ENCODE measurements at places on chromosomes 11 and 22.

DNA sequence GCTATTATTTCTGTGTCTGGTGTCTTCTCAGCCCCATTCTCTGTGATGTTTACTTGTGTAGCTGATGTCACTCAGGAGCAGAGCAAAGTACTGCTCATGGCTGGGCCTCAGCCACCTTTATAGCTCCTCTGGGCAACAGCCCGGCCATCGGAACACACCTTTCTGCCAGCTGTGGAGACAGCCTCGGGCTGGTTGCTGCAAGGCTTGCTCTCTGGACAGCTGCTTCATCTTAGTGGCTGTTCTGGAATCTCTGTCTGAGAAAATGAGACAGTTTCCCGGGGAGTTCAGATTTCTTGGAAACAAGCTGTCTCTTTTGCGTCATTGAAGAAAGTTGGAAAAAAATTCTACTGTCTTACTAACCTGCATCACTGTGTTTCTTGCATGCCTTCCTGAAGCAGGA lies 20.0 kb downstream of the THY1 start:
- DNase-seq = no peak

DNA sequence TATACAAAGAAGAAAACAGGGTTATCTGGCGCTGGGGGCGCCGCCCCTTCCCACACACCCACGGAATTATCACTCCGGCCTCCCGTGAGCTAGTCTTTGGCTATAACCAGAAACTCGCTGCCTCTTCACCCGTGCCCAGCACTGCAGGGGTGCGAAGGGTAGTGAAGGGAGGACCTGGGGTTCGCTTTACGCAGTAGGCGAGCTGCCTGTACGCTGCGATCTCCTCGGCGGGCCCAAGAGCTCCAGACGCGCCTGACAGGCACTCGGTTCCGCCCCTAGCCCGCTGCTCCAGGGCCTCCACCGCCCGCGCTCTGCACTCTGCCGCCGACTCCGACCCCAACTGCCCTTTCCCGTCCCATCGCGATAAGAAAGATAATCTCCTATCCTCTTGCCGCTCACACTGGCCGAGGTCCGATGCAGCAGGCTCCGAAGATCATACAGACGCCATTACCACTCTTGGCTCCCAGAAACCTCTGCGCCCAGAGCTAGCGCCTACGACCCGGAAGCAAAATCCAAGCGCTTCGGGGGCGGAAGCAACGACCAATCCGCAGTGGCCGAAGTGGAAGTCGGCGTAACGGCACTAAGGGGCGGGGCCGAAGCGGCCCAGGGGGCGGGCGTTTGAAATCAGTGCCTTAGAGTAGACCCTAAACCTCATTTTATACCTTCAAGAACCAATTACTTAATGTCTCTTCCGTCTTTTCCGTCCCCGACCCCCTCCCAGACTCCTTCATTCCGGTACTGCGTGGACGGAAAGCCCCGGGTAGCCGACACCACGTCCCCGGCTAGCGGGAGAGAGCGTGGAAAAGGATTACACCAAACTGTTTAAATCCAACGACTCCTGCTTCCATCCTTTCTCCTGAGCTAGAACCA lies at the start of the genes CWC15 and KDM4D:
CWC15 (minus strand) TSS at position 458 of the 870 bp plus-strand sequence. CDS start 1,371 bp downstream, outside the sequence.
KDM4D (plus strand) TSS at position 611 of the 870 bp plus-strand sequence. CDS start 23,664 bp downstream, outside the sequence.
- DNase-seq = peak; percentile 84

DNA sequence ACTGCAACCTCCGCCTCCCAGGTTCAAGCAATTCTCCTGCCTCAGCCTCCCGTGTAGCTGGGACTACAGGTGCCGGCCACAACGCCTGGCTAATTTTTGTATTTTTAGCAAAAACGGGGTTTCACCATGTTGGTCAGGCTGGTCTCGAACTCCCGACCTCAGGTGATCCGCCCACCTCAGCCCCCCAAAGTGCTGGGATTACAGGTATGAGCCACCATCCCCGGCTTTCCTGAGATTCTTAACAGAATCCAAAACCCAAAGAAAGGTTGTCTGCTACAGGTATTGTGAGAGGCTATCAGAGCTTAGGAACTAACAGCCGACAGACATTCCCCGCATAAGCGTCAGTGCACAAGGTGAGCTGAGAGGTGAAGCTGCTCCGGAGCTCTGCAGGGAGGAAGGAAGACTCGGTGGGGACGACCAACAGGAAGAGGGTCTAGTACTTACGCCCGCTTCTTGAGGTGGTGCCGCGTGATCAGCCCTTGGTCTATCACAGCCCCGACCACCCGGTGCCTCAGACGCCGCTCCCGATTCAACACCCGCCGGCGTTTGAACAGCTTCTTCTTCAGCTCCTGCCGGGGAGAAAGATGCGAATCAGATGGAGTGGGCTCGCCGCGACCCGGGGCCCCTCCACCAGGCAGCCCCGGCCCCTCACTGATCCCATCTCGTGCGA lies 470 bp downstream of the C11orf98 start:
- no peak for DNase-seq

GRCh38 chr11:40647295-40647694 lies 812.2 kb downstream of the LRRC4C start:
- DNase-seq = no peak

GRCh38 chr11:110162216-110162615 lies 69.0 kb downstream of the ZC3H12C start:
- DNase-seq = no peak

- DNase-seq = peak; percentile 20
Observed at GRCh38 chr11:19739872-19740271, 27.2 kb downstream of the NAV2 start.

- DNase-seq = no peak
Observed at GRCh38 chr22:50481440-50482106, at the start of gene ADM2. TSS of gene ADM2 (plus strand) at chr22:50481543. CDS start at chr22:50481848, 305 bp downstream.

DNA sequence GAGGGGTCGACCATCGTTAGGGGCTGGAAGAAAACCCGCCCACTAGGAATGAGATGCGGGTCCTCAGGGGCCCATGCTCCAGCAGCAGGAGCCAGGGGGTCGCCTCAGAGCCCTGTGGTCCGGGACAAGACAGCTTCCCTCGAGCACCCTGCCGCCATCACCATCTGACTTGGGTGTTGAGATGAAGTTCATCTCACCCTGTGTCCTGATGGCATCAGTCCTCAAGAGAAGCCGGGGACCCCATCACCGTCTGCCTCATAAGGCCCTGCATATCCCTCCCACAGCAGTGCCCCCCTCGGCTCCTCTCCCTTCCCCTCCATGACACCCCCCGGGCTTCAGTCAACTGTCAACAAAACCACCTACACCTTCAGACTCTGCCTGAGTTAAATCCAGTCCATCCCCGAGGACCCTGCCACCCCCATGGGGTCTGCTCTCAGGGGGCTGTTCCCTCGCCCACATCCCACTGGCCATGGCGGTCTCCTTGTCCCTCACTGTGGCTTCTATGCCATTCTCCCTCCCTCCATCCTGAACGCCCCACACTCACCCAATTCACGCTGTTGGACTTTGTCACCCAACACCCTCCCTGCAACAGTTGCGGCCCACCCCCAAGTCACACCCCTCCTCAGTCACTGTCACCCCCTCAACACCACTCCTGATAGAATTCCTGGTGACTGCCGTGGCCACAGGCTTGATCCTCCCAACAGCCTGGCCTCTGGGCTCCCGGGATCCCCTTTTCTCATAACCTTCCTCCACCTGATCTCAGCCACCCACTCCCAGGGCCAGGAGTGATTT lies 87.7 kb upstream of the RTL6 start:
- DNase-seq = no peak

DNA sequence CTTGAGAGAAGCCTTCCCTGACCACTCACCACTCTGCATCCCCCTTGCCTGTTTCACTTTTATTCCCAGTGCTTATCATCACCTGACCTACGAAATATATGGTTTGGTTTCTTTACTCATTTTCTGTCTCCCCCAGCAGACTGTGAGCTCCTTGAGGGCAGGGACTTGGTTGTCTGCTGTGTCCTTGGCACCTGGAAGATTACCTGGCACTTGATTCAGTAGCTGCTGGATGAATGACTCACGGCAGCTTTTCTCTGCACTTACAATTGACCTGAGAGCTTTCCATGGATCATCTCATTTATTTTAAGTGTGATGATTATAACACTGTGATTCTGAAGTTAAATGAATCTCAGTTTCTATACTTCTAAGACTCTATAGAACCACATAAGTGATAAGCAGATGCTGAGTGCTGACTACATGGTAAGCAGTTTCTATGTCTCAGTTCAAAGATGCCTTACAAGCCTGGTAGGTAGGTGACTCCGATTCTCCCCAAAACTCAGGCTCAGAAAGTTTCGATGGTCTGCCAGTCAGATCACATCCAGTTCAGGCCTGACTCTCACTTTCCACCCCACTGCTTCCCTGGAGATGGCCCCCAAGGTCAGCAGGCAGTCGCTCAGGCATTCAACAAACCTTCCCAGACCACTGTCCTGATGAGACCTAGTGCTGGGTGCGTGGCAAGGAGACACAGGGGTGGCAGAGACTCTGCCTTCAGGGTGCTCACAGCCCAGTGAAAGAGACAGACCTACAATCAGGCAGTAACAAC lies 11.6 kb downstream of the IL2RB start:
- DNase-seq = no peak

DNA sequence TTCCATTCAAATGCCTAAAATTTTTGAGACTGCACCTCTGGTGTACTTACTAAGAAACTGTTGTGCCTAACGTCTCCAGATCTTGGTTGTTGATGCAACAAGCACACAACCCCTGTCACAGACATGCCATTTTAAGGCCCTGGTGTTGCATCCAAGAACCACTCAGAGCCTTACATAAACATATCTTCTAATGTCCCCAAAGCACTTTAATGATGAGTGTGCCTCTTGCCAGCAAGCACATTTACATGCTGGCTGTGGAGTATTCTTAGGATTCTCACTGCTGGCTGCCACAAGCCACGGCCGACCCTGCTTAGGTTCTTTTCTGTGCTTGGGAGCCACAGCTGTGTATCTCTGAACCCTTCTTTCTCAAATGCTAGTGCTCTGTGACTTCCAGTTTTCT lies 201.4 kb downstream of the ADAMTS15 start:
- DNase-seq = no peak

DNA sequence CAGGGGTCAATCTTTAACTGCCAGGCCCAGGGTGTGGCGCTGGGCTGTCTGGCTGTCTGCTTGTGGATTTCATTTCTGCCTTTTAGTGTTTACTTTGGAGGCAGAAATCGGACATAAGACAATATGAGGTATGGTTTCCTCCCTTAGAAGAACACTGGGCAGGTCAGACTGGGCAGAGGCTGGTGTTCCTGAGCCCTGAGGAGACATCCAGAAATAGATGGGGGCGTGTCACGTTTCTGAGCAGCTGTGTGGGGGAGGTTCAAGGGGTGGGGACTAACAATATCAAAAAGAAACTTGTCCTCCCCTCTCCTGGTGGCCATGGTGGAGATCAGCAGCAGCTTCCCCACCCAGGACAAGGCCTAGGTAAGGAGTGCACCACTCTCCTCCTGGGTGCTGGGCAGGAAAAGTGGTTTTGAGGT lies at the start of gene ART1:
ART1 (plus strand) TSS at position 312 of the 419 bp plus-strand sequence. CDS start 14,086 bp downstream, outside the sequence.
- DNase-seq = no peak

GRCh38 chr22:47498969-47499495 lies 736.6 kb downstream of the TBC1D22A start:
- DNase-seq = no peak

GRCh38 chr11:128205796-128206195 lies 381.6 kb downstream of the ETS1 start:
- DNase-seq = no peak

DNA sequence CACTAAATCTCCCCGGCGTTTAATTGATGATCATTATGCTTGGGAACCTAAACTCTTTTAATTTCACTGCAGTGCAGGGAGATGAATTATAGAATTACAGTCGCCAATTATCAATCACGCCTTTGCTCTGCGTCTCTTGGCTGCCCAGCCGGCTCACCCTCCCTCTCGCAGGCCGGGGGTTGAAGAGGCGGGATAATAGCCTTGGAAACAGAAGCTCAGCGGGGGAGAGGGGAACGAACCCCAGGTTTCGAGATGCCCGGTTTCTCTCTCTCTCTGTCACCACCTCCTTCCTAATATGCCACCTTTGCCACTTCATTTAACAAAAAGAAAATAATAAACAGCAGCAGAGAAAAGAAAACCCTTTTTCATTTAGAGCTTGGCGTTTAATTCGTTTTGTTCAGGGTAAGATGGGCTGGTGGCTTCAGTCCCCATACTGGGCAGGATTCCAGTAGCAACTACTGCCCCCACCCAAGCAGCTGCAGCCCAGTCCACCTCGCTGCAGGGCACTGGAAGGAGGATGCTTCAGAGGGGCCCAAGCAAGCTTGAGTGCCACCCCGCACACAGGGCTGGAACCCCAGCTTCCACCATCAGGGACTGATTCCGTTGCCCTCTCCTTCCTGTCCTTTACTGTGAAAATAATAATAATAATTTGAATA lies 271.7 kb downstream of the BUD13 start:
- no peak for DNase-seq

DNA sequence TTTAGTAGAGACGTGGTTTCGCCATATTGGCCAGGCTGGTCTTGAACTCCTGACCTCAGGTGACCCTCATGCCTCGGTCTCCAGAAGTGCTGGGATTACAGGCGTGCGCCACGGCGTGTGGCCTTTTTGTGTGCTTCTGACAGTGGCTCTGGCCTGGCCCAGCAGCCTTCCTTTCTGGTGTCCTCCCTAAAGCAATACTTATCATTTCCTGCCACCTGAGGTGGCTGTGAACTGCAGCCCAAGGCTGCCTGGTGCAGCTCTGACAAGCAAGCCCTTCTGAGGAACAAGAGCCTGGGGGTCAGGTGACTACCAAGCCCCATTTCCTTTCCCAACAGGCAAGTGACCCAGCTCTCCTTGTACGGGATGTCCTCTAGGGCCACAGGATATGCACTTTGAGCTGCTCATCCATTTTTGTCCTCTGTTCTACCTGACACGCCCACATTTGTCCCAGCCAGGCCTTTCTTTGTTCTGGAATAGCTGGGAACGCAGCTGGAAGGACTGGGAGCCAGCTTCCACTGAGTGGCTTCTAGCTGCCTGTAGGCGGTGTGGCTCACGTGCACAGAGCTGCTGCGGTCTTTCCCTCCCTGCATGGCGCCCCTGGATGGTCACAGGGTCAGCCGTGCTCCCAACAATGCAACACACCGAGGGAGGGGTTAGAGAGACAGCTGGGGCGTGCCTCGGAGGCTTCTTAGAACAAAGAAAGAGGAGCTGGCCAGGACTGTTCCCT lies 12.3 kb upstream of the BID start:
- DNase-seq = no peak

DNA sequence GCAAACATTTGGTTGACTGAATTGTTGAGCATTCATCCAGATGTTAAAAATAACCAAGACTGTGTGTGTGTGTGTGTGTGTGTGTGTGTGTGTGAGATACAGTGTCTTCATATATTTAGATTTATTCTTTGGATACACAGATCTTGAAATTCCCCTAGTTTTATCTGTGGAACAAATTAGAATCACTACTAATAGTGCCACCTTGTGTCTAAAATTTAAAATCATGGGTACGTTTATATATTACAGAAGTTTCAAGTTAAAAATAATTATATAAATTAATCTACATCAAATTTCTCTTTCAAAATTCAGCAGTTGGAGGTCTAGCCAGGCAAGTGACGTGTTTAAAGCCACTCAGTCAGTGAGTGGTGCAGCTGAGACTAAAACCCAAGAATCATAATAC lies 1566.2 kb upstream of the TENM4 start:
- DNase-seq = no peak

GRCh38 chr11:45386972-45387371 lies 100.8 kb upstream of the SYT13 start:
- DNase-seq = no peak

All from NT2/D1 (cell line).